ENCODE measurements at places on chromosomes 7 and 10.

GRCh38 chr10:85788570-85788969 is 578.0 kb downstream of the GRID1 start:
- DNase-seq, result no peak

DNA sequence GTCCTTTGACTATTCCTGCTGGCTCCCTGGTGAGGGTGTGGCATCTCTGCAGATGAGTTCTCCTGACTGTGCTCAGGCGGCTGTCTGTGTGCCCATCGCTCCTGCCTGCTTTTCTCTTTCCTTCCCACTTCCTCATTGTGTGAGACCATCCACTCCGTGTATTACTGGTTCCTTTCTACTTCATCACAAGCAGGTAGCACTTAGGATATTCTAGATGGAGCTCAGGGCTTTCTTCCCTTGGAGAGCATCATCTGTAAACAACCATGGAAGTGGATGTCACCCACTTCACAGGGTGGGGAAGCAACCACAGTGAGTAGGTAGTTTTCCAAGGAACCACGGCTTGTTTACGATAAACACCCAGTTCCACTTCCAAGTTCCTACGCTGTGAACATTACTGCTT is 15.7 kb downstream of the DNAJB6 start:
- no peak for DNase-seq

DNA sequence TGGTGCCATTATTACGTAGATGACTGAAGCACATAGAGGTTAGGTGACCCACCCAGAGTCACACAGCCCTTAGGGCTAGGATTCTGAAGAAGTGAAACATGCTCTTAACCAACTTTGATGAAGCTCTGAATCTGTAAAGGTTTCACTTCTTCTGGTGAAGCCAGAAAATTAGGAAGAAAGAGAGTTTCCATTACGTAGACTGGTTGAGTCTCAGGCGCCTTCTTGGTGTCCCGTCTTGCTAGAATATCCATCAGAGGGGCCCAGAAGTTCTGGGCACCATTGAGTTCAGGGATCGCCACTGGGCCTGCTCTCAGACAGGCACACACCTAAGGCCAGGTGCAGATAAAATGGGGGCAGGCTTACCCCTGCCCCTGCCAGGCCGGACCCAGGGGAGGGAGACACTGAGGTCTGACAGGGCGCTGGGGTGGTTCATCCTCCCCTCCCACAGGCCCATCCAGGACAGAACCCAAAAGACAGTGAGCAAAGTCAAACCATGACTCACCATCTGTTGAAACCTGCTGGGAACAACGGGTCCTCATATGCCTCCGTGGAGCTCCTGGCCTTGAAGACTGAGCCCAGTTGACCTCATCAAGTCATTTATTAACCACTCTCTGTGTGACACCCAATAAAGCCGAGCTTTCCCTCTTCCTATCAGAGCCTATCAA is 33.2 kb downstream of the DRGX start:
- peak; percentile 69 for DNase-seq

DNA sequence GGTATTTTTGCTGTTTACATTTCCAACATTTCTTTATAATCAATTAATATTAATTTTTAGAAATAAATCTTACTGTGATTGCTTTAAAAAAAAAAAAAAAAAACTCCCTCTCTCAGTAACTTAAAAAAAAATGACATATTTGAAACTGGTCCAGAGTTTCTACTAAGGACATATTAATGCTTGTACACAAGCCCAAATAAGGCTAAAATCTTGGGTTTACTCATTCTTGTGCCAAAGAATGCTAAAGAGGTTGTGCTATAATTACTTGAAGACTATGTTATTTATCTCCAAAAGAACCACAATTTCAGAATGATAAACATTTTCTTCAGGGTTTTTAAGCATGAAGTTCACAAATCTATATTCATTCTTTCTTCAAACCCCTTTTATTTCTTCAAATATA is 39.4 kb upstream of the PHF14 start:
- no peak for DNase-seq
